ENCODE measurements at places on chromosomes 12 and 14.
A peak's percentile ranks its signal among the peaks of the same experiment; 100 is the strongest.

DNA sequence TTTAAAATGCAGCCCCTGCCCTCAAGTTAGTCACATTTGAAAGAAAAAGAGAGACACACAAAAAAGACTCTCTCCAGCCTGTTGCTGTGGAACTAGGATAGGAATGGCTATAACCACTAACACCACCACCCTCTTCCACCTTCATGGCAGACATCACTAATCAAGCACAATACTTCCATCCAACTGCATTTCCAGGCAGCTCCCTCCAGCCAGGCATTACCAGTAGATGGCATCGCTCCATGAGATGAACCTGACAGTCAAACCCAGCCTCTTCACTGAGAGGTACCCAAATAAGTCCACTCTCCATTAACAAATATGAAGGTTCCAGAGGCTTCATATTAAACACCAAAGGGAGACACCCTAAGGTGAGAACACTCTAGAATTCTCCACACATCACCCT is 24.4 kb downstream of the SLC8B1 start:
- DNase-seq = no peak

- DNase-seq = no peak
Observed at GRCh38 chr12:72030277-72030676, 91.6 kb downstream of the TPH2 start.

GRCh38 chr12:56127888-56128669 is at the start of gene ESYT1:
Gene ESYT1 (plus strand): TSS chr12:56128267. CDS start chr12:56128320, 53 bp downstream.
- peak; percentile 98 for DNase-seq

DNA sequence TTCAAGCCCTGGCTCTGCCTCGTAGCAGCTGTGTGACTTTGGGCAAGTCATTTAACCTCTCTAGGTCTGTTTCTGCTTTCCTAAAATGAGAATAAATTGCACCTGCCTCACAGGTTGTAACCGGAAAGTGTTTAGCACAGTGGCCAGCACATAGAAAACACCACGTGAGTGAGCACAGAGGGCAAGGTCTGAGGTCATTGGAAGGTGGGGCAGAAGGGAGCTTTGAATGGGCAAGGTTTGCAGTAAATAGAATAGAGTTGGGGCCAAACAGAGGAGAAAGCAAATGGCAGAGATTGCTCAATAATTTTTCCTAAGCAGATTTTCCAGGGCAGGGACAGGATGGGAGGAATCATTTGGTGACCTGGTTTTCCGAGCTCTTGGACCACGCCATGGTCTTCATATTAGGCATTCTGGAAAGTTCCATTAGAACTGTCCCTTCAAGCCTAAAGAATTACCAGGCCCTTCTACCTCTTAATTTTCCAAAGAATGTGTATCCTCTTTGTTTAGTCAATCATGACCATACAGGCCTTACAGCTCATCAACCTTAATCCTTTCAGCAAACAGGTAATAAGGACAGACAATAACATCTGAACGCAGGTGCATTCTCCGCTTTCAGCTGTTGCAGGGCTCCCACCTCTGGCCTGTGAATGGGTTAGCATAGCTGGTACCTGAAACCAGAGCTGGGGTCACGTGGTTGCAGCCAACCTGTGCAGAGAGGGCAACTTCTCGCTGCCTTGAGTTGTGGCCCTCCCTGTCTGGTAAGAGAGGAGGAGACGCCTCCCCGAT is 53.8 kb downstream of the VWF start:
- DNase-seq = no peak

- no peak for DNase-seq
Observed at GRCh38 chr14:75495399-75495798, 26.9 kb upstream of the BATF start.

DNA sequence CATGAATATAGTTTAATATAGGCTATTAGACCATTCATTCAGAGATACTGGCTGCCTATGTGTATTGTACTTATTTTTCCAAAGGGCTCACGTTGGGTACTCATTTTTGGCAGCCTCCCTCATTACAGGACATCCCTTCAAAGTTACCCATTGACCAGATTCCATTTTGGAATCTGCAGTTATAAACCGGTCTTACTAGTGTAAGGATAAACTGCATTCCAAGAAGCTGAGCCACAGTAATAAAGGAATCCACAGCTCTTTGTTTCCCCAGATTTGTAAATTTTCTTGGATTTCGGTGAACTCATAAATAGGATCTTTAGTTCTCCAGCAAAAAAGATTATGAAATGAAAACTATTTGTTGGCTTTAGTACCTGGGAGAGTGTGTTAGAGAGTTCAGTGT is 18.9 kb upstream of the CFL2 start:
- DNase-seq = peak; percentile 52

DNA sequence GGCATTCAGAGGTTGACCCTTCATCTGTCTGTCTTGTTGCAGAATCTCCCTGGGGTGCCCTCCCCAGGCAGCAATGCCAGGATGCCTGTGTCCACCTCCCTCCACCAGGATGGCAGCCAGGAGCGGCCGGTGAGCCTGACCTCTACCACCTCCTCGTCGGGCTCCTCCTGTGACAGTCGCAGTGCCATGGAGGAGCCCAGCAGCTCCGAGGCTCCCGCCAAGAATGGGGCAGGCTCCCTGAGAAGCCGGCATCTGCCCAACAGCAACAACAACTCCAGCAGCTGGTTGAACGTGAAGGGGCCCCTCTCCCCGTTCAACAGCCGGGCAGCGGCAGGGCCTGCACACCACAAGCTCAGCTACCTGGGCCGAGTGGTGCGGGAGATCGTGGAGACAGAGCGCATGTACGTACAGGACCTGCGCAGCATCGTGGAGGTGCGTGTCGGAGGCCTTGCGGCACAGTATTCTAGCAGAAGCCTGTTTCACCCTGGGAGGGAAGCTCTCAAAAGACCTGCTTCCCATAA is 23.4 kb downstream of the PLEKHG3 start:
- no peak for DNase-seq

DNA sequence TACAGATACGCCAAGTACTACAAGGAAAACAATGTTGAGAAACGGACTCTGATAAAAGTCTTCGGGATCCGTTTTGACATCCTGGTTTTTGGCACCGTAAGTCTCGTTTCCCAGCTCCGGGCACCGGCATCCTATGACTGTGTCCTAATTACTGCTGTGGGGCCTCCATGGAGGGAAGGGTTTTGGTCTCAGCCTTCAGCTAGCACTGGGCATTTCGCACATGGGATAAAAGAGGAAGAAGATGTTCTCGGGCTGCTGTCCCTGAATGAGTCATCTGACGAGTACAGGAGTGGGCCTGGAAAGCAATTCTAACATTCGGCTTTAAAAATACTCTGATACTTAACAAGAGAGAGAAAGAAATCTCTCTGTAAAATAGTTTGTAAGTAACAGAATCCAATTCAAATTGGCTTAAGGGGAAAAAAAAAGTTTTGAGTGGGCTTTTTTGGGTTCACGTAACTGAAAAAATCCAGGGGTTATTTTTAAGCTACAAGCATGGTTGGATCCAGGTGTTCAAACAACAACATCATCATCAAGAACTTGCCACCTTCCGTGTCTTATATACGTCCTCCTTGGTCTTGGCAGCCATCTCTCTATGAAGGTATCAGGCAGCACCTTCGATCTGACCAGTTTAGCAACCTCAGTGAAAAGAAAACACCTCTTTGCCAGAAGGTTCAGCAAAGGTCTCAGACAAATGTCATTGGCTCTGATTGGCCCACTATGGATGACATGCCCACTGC is 34.4 kb upstream of the P2RX4 start:
- DNase-seq = no peak

DNA sequence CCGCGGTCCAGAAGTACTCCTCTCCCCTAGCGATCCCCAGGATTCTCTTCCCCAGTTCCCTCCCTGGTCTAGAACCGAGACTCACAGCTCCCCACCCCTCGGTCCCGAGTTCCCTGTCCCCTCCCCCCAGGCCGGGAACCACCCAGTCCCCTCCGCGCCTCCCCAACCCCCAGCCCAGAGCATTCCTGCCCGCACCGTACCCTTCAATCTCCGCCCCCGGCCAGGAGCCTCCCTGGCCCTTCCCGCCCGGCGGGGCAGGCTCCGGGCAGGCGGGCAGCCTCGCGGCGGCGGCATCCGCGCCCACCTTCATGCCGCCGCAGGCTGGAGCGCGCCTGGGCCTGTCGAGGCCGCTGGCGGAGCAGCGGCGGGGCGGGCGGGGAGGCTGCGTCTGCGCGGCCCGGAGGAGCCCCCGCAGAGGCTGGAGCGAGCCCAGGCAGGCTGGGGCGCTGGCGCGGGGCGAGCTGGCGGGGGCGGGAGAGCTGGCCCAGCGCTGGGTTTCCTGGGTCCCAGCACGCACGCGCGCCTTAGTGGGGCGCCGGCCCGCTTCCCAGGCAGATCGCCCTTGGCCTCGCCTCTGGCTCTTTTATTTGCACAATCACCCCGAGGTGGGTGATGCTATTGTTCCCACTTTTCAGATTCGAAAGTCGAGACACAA is 22.2 kb upstream of the GPR132 start:
- peak; percentile 68 for DNase-seq

GRCh38 chr14:53180272-53181221 is 27.4 kb upstream of the DDHD1 start:
- no peak for DNase-seq

DNA sequence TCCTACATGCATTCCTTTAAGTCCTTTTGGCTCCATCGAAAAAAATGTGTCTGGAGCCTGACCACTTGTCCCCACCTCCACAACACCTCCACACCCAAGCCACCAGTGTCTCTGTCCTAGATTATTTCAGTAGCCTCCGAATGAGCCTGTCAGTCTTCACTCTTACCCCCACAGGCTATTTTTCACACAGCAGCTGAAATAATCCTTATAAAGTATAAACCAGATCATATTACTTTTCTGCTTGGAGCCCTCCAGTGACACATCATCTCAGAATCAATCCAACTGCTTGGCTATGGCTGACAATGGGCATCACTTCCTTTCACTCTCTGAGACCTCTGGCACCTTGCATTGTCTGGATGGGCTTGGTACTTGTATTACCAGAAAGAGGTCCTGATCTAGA is 44.9 kb downstream of the BBS10 start:
- DNase-seq = no peak

GRCh38 chr12:70641691-70642090 is 4.5 kb upstream of the PTPRB start:
- no peak for DNase-seq

- no peak for DNase-seq
Observed at GRCh38 chr12:12467688-12468261, 94.9 kb downstream of the DUSP16 start.

DNA sequence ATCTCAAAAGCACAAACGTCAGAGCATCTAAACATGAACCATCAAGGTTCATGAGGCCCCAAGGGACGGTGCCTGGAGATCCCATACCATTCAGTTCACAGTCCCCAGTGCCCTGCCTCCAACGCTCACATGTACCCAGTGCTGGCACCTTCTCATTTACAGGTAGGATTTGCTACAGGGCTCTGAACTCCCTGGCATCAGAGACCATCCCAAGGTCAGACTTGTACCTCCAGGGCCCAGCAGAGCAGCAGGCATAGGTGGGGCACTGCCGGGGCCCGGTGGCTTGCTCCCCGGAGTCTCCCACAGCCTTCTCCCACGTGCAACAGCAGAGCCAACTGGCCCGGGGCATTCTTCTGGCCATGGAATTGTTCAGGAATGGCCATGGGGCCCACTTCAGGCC is 114.8 kb downstream of the BCL11B start:
- no peak for DNase-seq

DNA sequence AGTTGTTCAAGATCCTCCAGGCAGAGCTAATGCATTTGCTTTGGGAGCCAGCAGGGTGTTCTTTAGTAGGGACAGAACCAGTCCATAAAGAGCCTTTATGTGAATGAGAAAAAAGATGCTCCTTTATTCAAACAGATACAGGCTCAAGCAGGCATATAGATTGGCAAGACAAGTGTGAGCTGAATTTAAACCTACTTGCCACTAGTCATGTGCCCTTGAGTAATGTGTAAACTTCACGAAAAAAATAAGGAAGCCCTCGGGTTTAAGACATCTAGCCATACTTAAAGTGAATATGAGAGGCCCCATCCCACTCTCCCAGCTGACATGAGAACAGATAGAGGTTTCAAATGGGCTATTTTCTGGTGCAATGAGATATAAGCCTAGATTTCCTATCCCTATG is 43.1 kb upstream of the STRAP start:
- no peak for DNase-seq

- DNase-seq = no peak
Observed at GRCh38 chr14:48725051-48725734, 861.0 kb downstream of the RPS29 start.

DNA sequence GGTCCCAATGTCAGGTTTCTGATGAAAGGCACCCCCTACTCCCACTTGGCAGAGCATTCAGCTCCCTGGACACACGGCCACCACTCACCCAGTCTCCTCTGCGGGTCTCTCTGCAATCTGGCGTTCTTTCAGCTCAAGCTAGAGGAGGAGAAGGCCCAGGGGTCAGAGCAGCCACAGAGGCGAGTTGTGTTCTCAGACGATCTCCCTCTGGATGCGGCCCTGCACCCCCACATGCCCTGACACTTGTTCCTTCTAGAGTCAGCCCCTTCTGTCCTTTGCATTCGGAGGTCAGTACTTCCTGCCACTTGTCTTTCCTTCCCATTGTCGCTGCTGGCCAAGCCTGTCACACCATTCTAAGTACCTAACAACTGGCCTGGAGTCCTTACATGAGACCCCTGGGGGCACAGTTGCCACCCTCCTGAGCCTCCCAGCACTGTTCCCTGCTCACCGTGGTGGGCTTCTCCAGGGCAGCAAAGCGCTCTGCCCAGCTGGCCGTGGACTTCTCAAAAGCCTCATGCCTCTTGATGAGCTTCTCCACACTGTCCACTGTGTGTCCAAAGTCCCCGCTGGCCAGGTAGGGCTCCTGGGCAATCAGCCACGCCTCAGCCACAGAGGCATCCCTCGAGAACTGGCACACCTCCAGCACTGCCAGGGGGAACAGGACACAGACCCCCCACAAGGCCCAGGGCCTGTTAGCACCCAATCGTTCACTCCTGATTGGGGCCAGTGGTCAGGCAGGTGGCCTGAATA is 63.2 kb downstream of the PLEKHG3 start:
- DNase-seq = no peak

GRCh38 chr14:89422952-89423345 is 5.9 kb upstream of the FOXN3 start:
- DNase-seq = no peak

DNA sequence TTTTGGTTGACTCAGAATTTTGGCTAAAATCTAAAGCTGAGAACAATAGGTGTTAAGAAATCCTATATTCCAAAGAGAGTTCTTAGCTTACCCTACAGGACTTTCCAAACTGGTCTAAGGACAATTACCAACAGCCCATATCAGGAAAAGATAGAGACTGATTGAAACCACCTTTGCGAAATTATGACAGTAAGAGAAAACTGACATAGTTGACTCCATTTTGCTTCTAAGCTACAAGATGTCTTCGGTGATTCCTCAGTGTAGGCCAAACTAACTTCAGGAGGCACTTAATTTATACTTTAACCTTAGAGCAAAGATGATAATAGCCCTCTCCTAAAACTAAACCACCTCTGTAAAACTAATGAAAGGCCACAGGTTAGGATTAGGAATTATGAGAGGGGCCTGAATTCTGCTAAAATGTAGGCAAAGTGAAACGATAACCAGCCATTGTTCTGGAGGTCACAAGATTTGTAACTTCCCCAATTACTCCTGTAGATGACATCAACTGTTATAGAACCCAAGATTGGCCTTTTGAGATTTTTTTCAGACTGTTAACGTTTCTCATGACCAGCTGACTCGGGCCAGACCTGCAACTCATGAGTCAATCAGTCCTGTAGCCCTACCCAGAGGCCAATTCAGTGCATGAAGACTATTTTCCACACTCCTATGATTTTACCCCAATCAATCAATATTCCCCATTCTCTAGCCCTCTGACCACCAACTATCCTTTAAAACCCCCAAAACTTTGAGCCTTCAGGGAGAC is 43.0 kb downstream of the KLRG1 start:
- no peak for DNase-seq
